ENCODE measurements at places on chromosomes 3 and 15.

DNA sequence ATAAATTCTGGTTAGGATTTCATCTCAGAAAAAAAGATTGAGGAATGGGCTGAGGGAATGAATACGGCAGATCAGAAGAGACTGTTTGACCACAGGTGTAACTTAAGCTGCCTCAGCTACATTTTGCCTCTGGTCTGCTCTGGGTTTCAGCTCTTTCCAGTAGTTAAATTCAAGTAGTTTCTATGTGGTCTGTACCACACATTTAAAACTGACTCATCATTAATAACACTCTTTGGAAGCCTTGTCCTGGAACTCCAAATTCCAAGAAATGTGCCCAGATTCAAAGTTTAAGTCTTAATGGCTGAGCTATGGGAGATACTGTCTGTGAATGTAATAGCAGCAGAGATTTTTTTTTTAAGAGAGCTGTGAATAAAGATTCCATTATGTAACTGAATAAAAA is 133.1 kb upstream of the IGSF10 start:
- no peak for DNase-seq

GRCh38 chr3:35653347-35653746 is 14.0 kb downstream of the ARPP21 start:
- no peak for DNase-seq

DNA sequence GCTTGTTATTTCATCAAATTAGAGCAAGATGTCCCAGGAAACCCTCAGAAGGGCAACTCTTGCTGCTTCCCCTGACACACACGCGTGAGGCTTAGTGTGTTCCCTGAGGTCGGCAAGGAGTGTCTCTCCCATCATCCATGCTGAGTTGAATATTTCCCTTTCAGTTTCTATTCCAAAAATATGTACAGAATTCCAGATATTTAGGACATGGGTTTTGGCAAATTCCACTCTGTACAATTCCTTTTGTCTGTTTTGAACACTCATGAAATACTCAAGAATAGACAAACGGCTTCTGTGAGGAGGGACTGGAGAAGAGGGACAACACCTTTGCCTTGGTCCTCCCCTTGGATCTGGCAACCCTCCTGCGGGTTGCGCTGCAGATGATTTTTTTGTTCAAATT is 138.0 kb downstream of the DUT start:
- DNase-seq: no peak

DNA sequence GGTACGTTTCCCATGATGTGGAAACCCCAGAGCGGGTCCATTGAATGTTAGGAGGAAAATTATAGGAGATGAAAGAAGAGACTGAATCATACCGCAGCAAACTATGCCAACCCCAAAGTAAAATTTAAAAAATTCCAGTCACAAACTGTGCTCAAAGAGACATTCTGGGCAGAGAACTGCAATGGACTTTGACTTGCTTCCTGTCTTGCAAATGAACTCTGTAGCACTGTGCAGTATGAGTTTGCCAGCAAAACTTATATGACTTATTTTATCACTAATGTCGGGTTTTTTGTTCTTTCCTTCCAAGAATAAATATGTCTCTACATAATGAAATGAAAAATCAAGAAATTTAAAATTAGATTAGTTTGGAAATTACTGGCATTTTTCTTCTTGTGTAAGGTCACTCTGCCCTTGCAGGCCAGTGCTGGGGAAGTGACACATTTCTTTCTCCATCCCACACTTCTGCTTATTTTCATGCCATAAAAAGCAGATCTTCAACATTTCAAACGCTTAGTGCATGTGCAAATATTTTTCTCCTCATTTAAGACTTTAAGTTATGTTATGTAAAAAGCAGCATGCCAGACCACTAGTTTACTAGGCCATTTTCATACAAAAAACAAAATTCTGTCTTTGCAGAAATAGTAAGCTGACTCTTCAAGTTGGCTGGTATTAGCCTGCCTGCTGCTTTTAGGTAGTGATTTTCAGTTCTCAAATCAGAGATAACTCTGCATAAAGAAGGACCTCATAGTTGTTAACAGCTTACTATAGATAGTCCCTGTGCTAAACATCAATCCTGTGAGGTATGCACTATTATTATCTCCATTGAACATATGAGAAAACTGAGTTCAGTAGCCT is 32.2 kb upstream of the SSR3 start:
- DNase-seq: no peak

DNA sequence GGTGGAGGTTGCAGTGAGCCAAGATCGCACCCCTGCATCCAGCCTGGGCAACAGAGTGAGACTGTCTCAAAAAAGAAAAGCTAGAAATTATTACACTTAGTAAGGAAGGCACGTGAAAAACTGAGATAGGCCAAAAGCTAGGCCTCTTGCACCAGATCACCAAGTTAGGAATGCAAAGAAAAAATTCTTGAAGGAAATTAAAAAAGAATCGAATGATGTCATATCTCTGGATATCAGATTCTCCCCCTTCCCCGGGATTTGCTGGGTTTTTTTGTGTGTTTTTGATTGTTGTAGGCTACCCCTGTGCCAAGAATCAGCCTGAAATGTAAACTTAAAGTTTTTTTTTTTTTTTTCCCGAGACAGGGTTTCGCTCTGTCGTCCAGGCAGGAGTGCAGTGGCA is 17.4 kb downstream of the PTPN23 start:
- peak; percentile 32 for DNase-seq

DNA sequence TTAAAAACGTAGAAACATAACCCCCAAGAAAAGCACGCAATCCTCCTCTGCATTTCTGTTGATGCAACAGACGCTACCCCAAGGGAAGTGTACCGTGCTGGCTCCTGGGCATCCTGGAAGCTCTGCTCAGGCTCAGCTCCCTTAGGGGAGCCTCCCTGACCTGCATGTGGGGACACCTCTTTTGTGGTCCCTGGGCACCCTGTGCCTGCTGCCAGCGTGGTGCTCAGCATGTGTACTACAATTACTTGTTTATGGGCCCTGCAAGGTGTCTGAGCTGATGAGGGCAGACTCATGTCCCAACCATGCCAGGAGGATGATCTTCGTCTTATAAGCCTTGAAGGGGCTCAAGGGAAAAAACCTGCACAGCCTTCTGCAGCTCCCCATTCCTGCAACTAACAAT is 18.3 kb downstream of the EHD4 start:
- no peak for DNase-seq

DNA sequence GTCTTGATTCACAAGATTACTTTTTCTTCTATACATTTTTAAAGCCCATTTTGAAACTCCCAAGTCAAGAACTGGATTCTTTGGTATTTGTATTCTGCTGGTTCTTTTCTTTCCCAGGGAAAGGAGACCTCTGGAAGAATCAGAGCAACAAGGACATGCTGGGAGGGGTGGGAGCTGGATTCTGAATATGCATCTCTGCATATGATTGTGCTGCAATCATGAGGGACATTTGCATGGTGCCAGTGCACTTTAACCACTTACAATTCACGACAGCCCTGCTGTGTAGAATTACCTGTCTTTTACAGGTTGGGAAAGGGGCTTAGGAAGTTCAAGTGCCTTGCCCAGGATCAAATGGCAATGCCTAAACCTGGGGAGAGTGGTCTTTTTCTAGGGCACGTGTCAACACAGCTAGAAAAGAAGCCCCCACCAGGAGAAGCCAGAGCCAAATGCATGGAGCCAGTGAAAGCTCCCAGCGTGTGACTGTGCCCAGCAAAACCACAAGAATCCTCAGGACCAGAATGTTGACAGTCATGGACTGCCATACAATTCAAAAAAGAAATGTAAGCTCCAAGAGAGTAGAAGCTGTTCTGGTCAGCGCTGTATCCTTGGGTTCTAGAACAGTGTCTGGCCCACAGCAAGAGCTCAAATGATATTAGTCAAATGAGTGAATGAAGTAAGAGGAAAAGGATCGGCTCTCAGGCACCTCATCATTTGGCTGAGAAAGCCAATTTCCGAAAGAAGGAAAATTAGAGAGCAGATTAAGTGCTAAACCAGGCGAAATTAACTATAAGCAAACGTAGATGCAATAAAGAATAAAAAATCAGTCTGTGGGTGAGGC is 84.5 kb upstream of the MEF2A start:
- DNase-seq: no peak

GRCh38 chr15:66775127-66776105 is 73.4 kb downstream of the SMAD6 start:
- no peak for DNase-seq

DNA sequence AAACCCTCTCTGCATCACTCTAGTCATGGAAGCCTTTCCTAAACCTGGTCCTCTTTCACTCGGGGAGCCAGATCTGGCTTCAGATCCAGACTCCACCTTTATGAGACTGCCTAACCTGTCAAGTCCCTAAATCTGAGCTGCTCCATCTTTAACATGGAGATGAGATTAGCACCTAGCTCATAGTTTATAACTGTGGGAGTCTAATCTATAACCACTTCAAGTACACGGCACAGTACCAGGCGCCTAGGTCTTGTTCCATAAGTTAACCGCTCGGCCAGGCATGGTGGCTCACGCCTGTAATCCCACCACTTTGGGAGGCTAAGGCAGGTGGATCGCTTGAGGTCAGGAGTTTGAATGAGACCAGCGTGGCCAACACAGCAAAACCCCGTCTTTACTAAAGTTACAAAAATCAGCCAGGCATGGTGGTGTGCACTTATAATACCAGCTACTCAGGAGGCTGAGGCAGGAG is 30.3 kb downstream of the TPM1 start:
- DNase-seq: no peak

DNA sequence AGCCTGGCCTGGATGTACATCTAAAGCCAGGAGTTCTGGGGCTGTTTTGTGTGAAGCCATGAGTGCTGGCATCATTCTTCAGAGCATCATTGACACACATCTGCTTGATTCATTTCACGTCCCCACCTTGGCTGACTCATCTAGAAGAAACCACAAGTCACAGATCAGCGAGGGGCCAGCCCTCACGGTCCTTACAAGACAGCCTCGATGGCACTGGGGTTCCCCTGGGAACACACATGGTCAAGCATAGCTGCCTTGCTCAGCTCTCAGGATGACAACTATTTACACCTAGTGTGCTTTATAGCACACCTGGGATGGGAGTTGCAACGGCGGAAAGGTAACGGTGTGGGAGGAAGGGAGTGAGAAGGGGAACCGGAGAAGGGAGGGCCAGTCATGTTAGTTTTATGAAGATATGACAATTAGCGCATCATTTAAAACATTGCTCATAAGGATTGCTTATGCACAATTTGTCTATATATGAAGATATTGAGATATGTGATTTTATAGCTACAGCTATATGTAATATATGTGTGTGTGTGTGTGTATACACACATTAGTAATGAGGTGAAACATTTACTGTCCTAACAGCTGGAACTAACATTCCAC is 227.1 kb downstream of the RPLP1 start:
- DNase-seq: no peak

DNA sequence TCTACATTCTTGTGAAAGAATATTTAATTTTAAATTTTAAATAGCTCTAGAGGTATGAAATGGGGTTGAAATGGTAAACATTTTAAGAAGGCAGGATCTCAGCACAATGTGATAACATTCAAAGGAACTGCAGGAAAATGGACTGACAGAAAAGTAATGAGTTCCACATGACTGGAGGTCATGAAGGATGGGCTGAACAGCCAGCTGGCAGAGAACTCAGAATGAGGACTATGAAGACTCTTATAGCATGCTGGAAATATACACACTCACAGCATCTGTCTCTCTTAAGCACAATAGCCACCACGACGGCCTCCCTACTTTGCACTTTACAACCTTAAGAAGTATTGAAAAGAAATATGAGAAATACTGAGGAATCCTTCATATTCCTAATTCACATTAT is 94.7 kb downstream of the TNIK start:
- DNase-seq: no peak

DNA sequence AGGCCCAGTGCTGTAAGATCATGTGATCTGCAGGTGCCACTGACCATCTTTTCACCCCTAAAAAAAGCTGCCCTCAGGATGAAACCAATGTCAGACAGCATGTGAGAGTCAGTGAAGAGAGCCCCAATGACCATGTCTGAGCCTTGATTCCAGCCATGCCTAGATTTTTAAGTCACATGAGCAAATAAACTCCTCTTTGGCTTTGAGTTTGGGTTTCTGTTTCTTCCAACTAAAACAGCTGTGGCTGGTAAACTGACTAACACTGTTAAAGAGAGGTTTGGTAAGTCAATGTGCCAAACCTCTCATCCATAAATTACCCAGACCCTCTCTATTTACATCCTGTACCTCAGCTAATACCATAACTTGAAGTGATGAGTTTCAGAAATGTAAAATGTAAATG is 8.3 kb downstream of the MYO5A start:
- DNase-seq: no peak

All from AG04450 (cell line).